NCI-H748 treated with DMSO at 0.1 percent for 48 hours (cell line): ENCODE measurements at places on chromosomes 6 and 20.

DNA sequence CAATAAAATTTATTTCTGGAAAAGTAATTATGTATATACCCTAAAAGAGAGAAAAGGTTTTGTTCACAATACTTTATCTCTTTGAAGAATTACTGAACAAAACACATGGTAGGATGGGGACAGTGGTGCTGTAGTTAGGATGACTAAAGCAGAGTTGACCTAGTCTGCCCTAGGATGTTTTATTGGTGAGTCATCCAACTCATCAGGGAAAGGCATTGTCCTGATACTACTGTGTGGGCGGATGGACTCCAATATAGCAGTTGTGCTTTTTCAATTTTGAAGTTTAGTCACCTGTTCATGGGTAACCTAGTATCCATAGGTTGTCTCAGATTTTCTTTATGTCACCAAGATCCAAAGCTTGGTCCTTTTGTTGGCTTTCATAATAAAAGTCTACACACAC is 53.3 kb upstream of the EYS start:
- no peak for DNase-seq

- DNase-seq = no peak
Observed at GRCh38 chr6:40541556-40542174, 45.5 kb downstream of the LRFN2 start.

DNA sequence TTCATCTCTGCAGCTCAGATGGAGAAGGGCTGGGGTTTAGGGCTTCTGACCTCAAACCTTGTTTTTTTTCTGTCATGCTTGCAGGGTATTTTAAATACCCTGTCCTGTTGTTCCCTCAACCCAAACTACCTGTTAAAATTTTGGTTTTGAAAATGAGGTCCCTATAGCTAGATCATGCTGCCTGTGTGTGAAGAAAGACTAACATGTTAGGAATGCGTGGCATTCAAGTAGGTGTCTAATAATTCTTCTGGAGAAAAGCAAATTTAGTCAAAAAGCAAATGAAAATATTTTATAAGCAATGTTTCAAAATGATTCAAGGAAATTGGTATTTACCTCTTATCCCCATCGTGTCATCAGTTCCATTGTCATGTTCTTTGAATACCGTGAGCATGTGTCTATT is 77.2 kb upstream of the C20orf144 start:
- no peak for DNase-seq

- DNase-seq = no peak
Observed at GRCh38 chr6:166861304-166861703, 95.0 kb downstream of the RNASET2 start.

DNA sequence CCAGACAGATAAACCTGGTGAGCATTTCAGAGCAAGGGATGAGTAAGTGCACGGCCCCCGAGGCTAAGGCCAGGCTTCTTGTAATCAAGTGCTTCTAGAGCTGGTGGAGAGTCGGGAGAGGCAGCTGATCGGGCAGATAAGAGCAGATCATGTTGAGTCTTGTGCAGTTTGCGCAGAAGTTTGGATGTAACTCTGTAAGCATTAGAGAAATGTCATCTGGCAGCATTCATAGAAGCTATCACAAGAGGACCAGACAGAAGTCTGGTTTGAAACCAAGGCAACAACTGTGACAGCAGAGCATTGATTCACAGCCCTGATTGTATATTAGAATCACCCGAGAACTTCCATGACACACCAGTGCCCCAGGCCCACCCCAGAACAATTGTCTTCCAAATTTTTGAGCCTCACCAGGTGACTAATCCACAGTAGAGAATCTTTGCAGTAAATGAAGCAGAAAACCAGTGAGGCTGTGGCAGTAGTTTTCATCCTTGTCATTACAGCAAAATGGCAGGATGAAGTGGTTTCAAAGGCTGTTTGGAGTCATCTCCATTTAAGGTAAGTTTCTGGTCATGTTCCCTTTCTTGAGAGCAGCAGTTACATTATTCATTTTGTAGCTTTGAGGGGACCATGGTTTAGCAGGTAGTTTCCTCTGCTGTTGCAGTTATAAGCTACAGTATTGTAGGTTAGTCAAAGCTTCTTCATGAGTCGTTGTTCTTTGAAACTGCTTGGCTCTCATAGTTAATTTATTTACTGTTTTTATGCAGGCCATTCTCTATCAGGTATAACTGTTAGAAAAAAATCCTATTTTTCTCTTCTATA is 84.1 kb downstream of the RNF217 start:
- no peak for DNase-seq
